CD4-positive, alpha-beta T cell treated with Interleukin-6 for 4 hours (primary cell): ENCODE measurements at places on chromosomes 12 and 14.
A peak's percentile ranks its signal among the peaks of the same experiment; 100 is the strongest.

DNA sequence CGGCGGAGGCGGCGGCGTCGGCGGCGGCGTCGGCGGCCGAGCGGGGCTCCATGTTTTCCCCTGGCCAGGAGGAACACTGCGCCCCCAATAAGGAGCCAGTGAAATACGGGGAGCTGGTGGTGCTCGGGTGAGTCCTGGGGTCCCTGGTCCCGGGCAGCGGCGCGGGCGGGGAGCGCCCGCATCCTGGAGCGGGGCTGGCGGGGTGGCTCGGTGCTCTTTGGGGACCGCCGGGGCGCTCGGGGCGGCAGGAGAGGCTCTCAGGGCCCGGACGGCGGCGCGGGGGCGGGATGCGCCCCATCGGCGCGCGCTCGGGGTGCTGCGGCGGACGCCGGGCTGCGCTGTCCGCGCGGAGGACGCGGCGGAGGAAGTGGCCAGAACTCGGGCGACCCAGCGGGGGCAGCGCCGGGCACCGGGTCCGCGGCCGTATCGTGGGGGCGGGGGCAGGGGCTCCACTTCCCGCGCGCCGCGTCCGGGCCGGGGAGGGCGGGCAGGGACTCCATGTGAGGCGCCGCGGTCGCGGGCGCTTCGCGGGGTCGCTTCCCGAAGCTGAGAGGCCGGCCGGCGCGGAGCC lies 485 bp downstream of the PELI2 start:
- peak; percentile 44 for DNase-seq

GRCh38 chr14:34461334-34462131 lies 507 bp downstream of the SPTSSA start:
- peak; percentile 26 for DNase-seq

DNA sequence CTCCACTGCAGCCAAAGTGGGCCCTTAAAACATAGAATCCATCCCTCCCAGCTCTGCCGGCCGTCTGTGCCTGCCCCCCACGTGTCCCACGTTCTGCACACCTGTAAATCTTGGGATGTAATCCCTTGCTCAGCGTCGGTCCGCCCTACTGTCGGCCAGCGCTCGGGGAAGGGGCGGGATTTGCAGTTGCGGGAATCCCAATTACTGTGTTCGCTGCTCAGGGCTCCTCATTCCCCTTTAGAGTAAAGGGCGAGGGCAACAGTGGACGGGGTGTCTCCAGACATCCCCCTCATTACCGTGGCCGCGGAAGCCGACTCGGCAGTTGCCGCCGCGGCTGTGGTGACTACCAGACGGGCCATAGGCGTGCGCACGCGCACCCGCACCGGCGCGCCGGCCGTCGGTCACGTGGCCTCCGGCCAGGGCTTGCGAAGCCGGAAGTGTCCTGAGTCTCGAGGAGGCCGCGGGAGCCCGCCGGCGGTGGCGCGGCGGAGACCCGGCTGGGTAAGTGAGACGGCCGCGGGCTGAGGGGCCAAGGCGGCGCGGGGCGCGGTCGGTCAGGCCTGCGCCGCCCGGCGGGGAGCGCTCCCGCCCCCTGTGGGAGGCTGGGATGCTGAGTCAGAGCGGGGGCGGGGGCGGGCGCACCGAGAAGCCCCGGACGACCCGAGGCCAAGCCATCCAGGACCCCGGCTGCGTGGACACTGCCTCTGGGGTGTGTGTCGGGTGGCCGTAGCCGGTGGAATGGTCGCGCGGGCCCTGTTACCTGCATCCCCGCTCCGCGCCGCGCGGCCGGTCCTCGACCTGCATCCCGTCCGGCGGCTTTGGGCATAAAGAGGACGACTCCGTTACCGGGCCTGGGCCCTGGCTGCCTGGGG lies at the start of gene TBK1:
Gene TBK1 (plus strand): TSS at position 434 of the 872 bp plus-strand sequence. CDS start 3,751 bp downstream, outside the sequence.
- DNase-seq = peak; percentile 67

DNA sequence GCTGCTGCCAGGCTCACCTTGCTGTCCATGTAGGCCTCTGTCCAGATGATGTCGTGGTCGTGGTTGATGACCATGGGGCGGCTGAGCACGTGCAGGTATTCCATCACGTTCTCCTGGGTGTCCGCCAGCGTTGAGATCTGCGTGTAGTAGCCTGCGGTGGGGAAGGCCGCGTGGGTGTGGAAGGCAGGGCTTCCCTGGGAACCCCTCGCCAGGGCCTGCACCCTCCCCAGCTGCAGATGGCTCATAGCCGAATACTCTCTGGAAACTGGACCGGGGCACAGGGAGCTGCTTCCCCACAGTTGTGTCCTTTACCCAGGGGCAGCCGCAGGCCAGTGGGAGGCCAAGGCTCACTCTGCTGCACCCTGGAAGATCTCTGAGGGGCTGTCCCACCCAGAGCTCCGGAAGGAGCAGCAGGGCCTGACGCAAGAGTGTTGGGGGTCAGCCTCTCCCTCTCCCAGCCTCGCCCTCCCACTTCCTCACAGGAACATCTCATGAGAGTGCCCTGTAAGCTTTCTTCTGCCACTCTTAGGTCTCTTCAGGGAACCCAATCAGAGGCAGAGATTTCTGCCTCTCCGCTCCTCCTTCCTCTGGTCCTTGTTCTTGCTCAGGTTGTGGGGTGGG lies 35.5 kb downstream of the CACNA2D4 start:
- no peak for DNase-seq

DNA sequence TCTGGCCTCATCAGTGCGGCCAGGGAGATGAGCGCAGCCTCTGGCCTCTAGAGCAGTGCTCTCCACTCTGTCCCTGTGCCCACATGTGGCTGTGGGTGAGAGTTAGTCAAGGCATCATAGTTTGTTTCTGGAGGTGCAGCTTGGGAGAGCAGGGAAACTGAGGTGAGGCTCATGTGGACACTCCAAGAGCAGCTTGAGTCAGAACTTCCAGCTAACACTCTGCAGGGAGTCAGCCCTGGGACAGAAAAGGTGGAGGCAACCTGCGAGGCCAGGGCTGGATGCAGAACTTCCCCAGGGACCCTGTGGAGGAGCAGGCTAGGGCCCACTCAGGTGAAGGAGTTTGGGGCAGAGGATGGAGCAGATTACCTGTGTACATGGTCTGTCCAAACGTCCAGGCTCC lies 10.8 kb downstream of the ISCA2 start:
- DNase-seq = no peak

GRCh38 chr14:65290830-65291229 lies 121.7 kb upstream of the FUT8 start:
- DNase-seq = no peak

DNA sequence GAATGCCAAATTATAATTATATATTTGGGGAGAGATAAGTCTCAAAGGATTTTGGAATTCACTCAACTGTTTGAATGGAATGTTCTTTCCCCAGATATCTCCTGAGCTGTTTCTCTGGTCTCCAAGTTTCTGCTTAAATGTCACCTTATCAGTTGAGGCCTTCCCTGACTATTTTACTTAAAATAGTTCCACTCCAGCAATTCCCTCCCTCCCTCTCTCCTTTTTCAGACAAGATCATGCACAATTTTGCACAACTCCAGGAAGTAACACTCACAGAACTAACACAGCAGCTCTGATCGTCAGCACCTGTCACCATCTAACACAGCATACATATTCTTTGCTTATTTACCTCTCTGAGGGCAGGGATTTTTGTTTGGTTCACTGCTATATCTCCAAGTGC lies 12.5 kb downstream of the BTG1 start:
- peak; percentile 22 for DNase-seq

GRCh38 chr12:121470751-121471150 lies 70.8 kb downstream of the RNF34 start:
- no peak for DNase-seq

DNA sequence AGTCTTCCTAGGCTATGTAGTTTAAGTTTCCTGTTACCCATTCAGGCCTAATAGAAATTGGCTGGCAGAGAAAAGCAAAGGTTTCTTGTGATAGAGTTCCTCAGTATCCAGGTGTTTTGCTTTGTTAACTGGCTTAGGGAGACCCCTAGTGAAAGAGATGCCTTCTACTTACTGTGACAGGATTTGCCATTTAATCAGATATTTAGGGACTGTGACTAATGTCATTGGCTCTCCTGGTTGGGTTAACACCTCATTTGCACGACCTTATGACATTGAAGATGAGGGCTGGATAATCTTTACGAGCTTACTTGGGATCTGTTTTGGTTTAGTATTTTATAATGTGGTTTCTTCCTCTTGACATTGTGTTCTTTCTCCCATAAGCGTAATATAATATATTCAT lies 5.8 kb downstream of the MON2 start:
- DNase-seq = no peak

GRCh38 chr12:109121346-109121880 lies 5.0 kb downstream of the ACACB start:
- DNase-seq = no peak

GRCh38 chr12:104740668-104741067 lies 217.4 kb downstream of the SLC41A2 start:
- DNase-seq = no peak

DNA sequence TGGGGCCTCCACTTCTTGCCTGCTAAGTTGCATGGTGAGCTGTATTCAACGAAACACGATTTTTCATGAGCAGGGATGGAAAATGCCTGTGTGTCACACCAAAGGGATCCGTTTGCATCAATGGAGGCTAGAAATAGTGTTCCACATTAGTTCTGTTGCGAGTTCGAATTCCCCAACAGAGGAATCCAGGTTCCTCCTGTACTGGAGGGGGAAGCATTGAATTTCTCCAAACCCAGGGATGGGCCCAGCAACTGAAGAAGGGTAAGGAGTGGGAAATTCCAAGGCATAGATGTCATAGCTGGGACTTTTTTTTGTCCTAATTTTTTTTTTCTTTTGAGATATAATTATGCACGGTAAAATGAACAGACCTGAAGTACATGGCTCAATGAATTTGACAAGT lies 336.2 kb downstream of the DPF3 start:
- DNase-seq = no peak

- no peak for DNase-seq
Measured at GRCh38 chr12:15629108-15629507, 160.1 kb downstream of the EPS8 start.

DNA sequence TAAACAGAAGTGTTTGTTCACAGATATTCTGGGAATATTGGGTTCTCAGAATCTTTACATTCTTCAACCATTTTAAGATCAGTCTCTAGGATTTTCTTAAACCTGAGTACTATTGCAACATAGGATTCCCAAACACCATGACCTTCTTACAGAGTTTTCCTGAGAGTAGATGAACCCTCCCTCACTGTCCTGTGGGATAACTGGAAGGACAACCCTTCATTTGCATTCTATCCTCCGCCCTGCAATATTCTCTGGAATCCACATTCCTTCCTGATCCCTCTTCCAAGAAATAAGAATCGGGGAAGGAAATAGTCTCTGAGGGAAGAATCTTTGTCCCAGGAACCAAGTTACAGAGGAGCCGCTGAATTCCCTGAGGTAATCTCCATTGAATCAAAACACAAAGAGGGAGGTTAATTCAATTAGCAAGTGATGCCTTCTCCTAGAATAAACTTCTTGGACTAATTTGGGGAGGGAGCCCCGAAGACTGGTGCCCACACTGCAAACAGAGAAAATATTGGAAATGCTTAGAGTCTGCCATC lies 99.8 kb upstream of the MBIP start:
- DNase-seq = no peak

DNA sequence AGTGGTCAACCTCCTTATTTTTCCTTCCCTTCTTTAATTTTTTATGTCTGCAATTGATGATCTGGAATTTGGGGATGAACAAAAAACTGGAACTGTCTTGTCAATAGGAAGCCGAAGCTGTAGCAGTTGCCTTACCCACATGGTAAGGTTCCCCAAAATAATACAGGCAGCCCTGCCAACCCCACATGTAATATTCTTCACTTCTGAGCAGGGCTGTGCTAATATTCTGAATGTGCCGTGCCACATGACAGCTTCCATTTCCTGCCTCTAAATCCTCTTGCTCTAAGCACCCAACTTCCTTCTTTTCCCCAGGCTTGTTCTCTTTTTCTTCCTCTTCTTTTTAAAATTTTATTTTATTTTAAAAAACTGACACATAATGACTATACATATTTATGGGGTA lies 39.6 kb downstream of the GPATCH2L start:
- no peak for DNase-seq

DNA sequence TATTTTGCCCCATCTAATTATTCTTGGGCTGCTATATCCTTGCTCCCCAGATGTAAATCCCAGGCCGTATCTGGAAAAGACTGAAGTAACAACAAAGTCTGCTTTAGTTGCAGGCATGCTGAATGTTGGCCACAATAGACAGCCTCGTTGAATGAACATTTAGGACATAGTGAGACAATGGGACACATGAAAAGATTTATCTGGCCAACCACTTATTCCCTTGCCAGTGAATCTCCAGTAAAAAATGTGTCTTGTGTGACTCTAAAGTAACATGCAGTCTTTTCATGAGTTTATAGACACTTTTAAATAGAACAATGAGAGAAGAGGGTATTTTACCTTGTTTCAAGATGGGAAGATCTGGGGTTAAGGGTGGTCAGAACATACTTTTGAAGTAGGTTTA lies 60.2 kb upstream of the STXBP6 start:
- DNase-seq = no peak

DNA sequence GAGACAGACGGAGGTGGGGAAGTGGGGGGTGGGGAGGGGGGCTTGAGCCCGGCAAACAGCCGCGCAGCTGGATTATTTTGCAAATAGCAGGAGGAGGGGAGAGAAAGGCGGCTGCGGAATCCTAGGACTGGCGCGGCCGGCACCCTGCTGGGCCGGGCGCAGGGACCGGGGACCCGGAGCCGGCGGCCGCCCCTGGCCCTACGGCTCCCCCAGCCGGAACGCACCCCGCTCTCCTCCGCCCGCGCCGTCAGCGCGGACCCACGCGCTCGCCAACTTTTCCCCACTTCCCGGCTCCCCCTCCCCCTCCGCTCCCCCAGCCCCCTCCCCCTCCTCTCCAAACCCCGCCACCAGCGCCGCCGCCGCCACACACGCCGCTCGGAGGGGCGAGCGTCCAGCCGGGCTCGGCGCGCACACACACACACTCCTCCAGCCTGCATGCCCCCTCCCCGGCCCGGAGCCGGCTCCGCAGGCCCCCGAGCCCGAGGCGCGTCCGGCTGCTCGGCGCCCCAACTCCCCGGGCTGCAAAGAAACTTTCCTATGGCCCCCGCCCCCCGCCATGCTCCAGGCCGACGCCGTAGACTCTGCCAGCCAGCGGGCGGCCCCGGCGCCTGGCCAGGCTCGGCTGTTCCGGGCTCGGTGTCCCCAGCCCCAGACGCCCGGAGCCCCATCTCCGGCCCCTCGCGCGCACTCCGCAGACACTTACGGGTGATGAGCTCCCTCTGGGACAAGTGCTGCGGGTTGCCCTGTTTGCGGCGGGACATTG lies 1.4 kb downstream of the BCL11B start:
- peak; percentile 65 for DNase-seq

DNA sequence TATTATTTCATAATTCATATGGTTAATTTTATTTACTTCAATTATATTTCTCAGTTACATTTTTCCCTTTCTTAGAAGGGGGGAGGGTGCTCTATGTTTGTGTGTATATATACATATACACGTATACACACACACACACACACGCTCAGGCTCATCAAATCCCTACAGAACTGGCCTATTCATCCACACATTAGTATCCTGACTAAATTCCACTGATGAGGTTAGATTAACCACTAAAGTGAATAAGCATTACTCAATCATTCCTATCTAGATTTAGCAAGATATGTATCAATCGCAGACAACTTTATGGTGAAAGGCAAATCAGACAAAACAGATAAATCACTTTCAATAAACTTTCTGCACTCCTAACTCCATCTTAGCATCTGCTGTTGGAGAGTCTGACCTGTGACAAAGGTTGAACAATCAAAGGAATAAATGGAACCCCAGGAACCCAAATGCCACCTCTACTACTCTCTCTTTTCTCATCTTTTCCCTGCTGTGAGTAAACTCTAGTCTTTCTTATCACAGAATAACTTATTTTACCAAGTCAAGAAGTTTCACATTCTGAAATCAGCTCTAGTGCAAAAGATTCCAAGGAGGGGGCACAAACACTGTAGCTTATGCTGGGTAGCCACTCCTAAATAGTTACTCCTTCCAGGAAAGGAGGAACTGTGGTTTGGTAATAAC lies 67.6 kb downstream of the RALGAPA1 start:
- DNase-seq = no peak

- no peak for DNase-seq
Measured at GRCh38 chr12:12513416-12514006, 49.2 kb downstream of the DUSP16 start.
